ENCODE measurements at places on chromosomes 4 and X.

GRCh38 chrX:134194915-134195314, 42.1 kb upstream of the CCDC160 start:
- DNase-seq = no peak

DNA sequence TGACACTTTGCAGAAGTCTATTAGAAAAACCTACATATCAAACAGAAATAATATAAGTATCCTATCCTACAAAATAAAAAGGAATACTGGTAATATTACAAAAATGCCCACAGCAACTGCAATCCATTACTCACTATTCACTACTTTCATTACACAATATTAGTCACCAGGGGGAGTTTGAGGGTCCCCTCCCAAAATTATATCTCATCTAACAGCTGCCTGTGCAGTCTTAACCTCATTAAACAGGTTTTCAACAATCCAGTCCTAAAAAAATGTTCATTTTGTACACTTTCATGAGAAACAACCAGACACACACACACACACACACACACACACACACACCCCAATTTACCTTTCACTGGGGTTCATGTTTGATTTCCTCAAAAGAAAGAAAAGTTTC, 2.9 kb downstream of the CLOCK start:
- DNase-seq = no peak

GRCh38 chr4:112109360-112110058, 35.7 kb upstream of the FAM241A start:
- no peak for DNase-seq

- DNase-seq = no peak
These were observed 118.9 kb upstream of the PCDH7 start for GRCh38 chr4:30601070-30601865.

Data from WERI-Rb-1 (cell line).